ENCODE measurements at places on chromosomes 4 and X. TPM values are rescaled to one million over a fixed set of nuclear protein-coding genes. Genes with fewer than 3 reads are reported as not detected.
A peak's percentile ranks its signal among the peaks of the same experiment; 100 is the strongest.

GRCh38 chr4:142845293-142846107 lies 601 bp downstream of the INPP4B start:
- DNase-seq = no peak

- DNase-seq = no peak
These were observed 177.2 kb downstream of the TSPAN5 start for GRCh38 chr4:98481167-98481566.

NUP54 gene
- total RNA-seq = 23.5 TPM

CAPN6 gene
- 35.6 TPM for total RNA-seq

SHROOM2 gene
- total RNA-seq = 13.1 TPM

DNA sequence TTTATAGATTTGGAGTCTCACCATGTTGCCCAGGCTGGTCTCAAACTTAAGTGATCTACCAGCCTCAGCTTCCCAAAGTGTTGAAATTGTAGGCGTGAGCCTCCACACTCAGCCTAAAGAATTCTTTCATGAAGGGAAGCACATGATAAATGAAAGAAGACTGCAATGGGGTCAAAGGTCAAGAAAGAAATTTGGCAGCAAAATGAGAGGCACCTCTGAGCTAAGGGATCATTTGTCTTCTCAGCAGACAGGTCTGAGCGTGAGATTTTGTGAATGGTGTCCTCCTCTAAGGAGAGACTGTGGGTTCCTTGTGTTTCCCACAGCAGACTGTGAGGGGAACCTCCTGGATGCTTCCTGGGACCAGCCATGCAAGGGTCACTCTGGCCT lies 57.5 kb upstream of the EGFL6 start:
- DNase-seq = no peak

NPY1R gene
- total RNA-seq = 6.3 TPM

MCTS1 gene
- total RNA-seq = 28.1 TPM

SORBS2 gene
- 184 TPM for total RNA-seq

GRCh38 chr4:23775694-23776093 lies 114.2 kb downstream of the PPARGC1A start:
- no peak for DNase-seq

MAGIX gene
- 18.3 TPM for total RNA-seq

- DNase-seq = peak; percentile 67
These were observed 8.3 kb upstream of the ASB5 start for GRCh38 chr4:176277162-176277904.

DNA sequence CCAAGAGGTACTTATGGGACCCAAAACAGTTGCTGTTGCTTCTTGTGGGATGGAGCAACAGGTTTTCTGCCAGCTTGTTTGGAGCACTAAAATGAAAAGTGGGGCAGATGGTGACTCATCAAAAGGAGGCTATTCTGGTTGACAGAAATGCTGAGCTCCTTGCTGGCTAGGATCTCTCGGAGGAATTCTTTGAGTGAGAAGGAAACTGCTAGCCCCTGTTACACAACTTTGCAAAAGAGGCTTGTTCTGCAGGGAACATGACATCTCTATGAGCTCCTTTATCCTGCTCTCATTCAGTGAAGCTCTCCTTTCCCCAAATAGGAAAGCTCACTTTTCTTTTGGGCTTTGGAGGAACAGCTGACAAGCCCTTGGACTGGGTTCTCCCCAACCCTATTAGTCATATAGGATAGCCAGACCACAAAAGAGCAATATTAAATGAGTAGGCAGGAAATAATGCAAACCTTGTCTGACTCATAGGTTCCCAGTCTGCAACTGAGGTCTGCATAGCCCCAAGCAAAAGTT lies 108.3 kb downstream of the CDS1 start:
- no peak for DNase-seq

DNA sequence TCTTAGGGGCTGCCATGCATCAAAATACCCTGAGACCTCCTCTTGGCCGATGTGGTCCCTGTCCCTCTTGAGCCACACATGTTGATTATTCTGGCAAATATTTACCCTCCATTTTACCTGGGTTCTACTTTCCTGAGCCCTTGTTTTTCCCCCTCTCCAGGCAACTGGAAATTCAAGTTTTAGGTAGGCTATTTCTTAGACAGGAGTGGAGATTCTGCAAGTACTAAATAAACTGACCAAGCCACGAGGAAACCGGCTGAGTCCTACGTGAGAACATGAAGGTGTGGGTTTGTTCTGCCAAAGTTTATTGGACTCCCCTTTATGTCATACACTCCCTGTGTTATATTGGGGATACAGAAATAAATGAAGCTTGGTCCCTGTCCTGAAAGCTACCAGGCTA lies 88.1 kb downstream of the RTL5 start:
- DNase-seq = no peak

DNA sequence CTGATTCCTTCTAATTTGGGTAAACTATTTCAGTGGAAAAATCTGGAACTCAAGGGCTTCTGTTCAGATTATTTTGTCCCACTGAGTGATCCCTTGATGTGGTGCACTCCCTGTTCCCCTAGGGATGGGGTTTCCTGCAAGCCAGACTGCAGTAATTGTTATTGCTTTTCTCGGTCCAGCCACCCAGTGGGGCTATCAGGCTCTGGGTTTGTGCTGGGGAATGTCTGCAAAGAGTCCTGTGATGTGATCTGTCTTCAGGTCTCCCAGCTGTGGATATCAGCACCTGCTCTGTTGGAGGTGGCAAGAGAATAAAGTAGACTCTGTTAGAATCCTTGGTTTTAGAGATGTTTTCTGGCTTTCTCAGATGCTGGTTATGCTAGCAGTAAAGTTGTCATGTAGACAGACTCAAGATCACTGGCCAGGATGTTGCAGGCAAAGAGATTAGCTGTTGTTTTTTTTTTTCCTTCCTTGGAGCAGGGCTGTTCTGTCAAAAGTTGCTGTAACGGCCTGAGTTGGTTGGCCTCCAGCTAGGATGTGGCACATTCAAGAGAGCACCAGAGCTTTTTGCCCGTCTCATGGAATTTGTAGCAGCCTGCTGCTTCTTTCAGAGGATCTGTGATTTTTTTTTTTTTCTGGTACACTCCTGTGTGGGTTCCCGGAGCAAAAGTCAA lies 1314.0 kb downstream of the PCDH19 start:
- no peak for DNase-seq

DNA sequence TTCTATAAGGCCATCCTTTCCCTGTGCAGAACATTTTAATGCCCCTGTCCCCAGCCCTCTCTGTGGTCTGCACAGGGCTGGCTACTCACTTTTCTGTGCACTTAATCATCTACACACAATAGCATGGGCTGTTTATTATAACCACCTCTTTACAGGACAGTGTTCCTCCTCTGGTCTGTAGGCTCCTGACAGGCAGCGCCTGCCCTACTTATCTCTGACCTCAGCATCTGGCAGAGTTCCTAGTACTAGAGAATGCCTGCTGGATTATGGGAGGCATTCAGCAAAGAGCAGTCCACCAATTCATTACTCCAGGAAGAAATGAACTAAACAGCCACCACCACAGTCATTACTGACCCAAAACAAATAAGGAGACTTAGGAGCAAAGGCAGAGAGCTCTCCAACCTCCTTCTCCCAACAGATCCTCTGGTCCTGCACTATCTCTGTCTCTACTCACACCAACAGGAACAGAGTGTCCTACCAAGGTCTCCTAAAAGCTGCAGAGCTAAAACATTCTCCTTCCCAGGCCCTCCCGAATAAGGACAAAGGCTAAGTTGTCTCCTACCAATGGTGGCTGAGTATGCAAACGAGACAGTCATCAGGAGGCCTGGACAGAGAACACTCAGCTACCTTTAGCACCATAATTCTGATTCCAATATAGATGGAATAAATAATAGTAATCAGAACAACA lies 279.2 kb downstream of the QDPR start:
- DNase-seq = peak; percentile 67

TMEM150C gene
- 8.8 TPM for total RNA-seq

DNA sequence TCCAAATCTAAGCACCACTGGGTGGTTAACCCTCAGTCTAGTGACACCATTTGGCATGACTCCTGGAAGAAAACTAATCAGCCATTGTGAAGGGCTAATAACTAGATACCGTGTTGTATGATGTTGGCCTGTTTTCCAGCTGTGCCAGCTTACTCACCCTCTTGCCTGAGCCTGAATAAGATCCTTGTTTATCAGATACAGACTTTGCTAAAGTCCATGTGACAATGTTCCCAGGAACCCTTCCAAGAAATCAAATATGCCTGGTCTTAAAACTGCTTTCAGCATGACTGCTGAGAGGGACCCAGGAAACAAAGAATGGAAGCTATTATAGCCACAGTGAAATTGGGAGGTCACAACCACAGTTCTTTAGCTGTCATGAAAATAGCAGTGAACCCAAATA lies 640.8 kb upstream of the INTU start:
- no peak for DNase-seq

- DNase-seq = no peak
These were observed 739.1 kb upstream of the DIAPH2 start for GRCh38 chrX:95945528-95945927.

GRCh38 chr4:62209757-62210485 lies 1009.8 kb downstream of the ADGRL3 start:
- DNase-seq = no peak

BCAP31 gene
- total RNA-seq = 221 TPM

- DNase-seq = no peak
These were observed 50.8 kb upstream of the HOPX start for GRCh38 chr4:56731857-56732256.

ETDA gene
- total RNA-seq = not detected

DNA sequence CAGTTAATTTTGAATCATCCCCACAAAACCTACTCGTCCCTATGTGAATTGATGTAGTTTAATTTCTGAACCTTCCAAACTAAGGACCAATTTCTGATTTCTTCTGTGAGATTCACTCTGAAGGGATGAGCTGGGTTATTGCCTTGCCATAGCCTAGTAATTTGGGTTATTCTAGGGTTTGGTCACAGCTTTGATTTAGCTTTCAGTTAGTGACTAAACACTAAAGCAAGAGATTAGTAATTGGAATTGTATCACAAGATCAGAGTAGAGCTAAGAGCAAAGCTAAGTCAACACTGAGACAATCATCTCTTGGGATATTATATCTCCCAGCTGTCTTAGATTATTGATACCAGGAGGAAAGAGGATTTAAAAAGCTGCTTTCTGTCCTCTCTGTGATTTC lies 588.0 kb downstream of the CCSER1 start:
- no peak for DNase-seq

DNA sequence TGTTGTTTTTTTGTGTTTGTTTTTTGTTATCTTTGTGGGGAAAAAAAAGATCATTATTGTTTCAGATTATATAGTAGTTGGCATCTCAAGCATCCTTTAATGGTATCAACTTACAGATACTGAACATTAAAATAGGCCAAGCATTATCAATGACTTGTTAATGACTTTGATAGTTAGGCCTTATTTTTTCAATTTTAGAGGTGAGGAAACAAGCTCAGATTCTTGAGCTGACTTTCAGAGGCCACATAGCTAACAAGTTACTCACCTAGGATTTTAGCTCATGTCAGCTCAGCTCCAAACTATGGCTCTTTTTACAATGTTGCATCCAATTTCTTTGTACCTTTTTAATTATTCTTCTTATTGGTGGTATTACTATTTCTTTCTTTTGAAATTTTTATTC lies 471 bp upstream of the PLAC8 start:
- no peak for DNase-seq

DNA sequence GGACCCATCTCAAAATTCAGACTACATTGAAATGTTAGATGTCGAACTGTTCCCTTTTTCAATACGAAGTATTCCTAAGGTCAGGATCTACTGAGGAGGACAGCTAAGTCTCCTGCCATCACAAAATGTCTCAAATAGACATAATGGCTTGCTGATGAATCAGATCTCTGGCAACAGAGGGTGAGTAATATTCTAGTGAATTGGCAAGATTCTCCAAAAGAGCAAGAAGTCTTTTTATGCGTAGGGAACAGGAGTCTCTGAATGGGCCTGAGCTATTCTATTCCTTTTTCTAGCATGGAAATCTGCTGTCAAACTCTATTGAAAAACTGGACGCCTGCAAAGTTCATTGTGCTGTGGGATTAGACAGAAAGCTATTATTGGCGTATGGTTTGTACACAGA lies 145.4 kb downstream of the FNIP2 start:
- no peak for DNase-seq

GRCh38 chr4:131459430-131460101 lies 1689.5 kb upstream of the PCDH10 start:
- DNase-seq = no peak

DNA sequence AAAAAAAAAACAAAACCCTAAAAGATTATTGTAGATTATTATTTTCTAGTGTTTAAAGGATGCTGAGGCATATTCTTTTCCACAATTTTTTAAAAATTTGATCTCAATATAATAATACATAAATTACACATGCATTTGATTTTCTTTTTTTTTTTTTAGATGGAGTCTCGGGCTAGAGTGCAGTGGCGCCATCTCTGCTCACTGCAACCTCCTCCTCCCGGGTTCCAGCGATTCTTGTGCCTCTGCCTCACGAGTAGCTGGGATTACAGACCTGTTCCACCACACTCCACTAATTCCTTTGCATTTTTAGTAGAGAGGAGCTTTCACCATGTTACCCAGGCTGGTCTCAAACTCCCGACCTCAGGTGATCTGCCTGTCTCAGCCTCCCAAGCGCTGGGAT lies 83.5 kb upstream of the TSPAN5 start:
- DNase-seq = no peak

DNA sequence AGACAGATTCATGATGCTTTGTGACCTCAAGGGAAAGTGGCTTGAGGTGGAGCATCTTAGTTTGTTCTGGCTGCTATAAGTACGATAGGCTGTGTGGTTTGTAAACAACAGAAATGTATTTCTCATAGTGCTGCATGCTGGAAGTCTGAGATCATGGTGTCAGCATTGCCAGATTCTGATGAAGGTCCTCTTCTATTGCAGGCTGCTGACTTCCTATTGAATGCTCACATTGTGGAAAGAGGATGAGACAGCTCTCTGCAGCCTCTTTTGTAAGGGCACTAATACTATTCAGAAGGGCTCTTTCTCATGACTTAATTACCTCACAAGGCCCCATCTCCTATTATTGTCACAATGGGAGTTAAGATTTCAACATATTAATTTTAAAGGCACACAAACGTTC lies 1674.0 kb upstream of the PCDH7 start:
- DNase-seq = no peak

Measured in mucosa of gallbladder (tissue), 1 donor.